ENCODE measurements at places on chromosomes 12 and 14. TPM values are rescaled to one million over a fixed set of nuclear protein-coding genes. Genes with fewer than 3 reads are reported as not detected.

GRCh38 chr12:118025168-118025567 lies 8.7 kb downstream of the RFC5 start:
- DNase-seq = no peak

DNA sequence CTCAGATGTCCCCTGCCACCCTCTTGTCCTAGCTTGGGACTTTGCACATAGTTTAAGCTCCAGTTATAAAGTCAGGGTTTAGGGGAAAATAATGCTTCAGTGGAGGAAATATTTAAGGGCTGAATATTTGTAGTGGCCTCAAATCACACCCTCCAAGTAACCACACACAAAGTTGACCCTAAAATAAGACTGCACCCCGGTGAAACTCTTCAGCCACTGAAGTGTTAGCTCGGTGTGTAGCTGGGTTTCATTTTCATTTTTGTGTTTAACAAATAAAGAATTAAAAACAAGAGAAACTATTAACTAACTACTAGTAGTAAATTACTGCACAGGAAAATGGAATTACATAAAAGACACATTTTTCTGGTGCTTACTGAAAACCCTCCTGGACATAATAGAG lies 14.8 kb upstream of the BCL11B start:
- DNase-seq = no peak

Gene RHOJ
- not detected for total RNA-seq

Gene OTX2
- not detected for total RNA-seq

Gene INSM2
- total RNA-seq = 0.08 TPM

GRCh38 chr12:104942075-104942474 lies 16.0 kb downstream of the SLC41A2 start:
- DNase-seq = no peak

Gene PRPF39
- 9.8 TPM for total RNA-seq

GRCh38 chr14:104316723-104317491 lies 178.5 kb downstream of the KIF26A start:
- DNase-seq = no peak

DNA sequence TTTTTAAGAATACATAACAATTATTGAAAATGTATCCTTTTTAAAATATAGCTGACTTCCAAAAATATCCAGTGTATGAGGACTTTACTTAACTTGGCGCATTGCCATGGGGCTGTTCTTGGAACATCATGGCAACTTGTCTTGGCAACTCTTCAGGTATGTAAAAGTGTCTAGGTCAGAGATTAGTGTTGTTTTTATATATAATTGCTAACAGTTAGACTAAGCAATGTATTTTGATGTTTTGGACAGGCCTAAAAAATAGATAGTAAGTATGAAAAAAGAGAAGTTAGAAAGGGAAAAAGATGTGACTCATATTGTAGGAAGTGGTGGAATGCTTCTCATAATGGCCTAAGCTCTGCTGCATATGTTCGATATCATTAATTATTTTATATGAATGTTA lies 70.9 kb downstream of the MON2 start:
- peak; percentile 36 for DNase-seq

Gene RD3L
- total RNA-seq = not detected

- no peak for DNase-seq
Observed at GRCh38 chr14:91555531-91555930, 45.4 kb upstream of the PPP4R3A start.

Measured in HT-29 (cell line).